Stomach (tissue), 19 donors: ENCODE measurements at places on chromosomes 13 and 19. TPM values are rescaled to one million over a fixed set of nuclear protein-coding genes. Genes with fewer than 3 reads are reported as not detected.

The KIR3DL2 gene
- not detected for total RNA-seq

DNA sequence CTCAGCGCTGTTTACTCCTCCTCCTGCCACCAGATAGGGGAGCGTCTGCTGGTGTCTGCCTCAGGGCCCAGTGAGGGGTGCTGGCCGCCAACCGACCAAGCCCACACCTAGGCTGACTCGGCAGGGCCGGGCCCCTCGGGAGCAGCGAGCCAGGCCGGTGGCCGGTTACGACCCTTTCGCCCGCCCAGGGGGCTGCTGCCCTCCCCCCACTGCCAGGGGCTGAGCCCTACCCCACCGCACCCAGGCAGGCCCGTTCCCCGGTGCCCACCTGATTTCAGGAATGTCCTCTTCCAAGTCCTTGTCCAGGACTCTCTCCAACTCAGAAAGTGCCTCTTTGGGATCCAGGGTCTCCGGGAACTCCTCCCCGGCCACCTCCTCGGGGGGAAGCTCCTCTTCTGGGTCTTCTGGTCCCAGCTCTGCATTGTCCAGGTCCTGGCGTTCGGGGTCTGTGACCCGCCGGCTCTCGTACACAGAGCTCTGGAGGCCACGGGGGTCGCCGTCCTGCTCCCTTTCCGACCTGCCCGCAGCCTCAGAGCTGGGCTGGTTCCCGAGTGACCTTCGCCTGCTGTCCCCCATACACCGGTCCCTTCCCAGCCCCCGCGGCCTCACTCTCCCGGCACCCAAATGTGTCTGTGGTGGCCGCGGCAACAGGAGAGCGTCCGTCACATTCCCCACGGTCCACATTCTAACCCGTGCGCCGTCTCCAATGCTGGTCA lies 31.0 kb upstream of the MIER2 start:
- no peaks in the 10 kb centered on the region for H3K36me3 ChIP-seq
- H3K4me1 ChIP-seq: peaks cover 5% of the 10 kb centered on the region
- H3K4me3 ChIP-seq: no peak overlapping the region
- DNase-seq: no peak

DNA sequence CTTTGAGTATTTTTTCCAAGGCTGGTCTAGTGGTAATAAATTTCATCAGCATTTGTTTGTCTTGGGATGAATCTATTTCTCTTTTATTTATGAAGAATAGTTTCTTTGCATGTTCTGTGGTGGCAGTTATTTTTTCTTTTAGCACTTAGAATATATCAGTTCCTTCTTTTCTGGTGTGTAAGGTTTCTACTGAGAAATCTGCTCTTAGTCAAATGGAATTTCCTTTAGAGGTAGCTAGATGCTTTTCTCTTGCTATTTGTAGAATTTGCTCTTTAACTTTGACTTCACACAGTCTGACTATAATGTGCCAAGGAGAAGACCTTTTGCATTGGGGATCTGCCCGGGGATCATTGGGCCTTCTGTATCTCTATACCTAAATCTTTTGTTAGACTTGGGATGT lies 4.1 kb upstream of the SIGLEC6 start:
- no peak overlapping the region for H3K4me3 ChIP-seq
- H3K27me3 ChIP-seq: peaks cover 54% of the 10 kb centered on the region
- no peak overlapping the region for H3K27ac ChIP-seq
- no peaks in the 10 kb centered on the region for H3K36me3 ChIP-seq
- DNase-seq: no peak

DNA sequence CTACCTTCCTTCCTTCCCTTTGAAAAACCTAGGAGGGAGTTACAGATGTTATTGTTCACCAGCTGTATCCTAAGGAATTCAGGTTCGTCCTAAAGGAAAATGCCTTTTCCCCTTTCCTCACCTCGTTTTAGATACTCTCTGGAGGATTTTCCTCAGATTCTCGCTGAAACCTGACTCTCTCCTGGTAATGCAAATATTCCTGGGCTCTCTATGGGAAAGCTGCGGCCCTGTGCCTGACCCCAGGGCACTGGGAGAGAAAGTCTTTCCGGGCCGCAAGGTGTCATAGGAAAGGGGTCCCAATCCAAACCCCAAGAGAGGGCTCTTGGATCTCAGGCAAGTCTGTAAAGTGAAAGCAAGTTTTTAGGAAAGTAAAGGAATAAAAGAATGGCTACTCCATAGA lies 13.1 kb upstream of the OR1M1 start:
- peaks cover 23% of the 10 kb centered on the region for H3K4me1 ChIP-seq
- H3K36me3 ChIP-seq: no peaks in the 10 kb centered on the region
- no peak overlapping the region for H3K4me3 ChIP-seq

DNA sequence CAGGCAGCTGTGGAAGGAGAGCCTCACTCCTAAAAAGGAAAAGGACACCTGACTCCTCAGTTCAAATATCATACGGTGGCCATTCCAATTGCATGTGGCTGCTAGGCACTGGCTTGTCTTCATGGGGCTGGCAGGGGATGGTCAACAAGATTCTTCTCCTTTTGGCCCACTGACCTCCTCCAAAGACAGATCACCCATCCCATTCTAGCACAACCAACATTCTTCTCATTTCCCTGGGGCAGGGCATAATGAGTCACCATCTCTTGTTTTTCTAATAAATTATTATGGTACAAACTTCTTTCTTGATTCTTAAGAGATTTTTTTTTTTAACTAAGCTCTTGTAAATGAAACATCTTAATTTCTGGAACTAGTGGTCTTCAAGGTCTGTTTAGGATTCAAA lies 136.7 kb upstream of the NBEA start:
- DNase-seq: no peak
- no peak overlapping the region for H3K4me3 ChIP-seq
- no peaks in the 10 kb centered on the region for H3K27me3 ChIP-seq
- no peaks in the 10 kb centered on the region for H3K4me1 ChIP-seq

DNA sequence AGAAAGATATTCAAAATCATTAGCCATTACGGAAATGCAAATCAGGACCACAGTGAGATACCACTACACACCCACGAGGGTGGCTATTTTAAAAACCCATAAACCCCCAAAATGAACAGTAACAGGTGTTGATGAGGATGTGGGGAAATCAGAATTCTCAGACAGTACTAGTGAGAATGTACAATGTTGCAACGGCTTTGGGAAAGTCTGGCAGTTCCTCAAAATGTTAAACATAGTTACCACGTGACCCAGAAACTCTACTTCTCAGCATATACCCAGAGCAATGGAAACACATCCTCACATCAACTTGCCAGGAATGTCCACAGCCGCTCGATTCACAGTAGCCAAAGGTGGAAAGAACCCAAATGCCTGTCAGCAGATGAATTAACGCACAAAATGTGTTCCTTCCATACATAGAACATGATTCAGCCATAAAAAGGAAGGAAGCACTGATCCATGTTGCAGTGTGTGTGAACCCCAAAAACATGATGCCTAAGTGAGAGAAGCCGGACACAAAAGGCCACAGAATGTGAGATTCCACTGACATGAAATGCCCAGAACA lies 7.0 kb downstream of the PLVAP start:
- no peaks in the 10 kb centered on the region for H3K36me3 ChIP-seq
- H3K4me1 ChIP-seq: no peaks in the 10 kb centered on the region
- no peak overlapping the region for H3K4me3 ChIP-seq
- H3K27me3 ChIP-seq: peaks cover 20% of the 10 kb centered on the region
- no peak overlapping the region for H3K27ac ChIP-seq

DNA sequence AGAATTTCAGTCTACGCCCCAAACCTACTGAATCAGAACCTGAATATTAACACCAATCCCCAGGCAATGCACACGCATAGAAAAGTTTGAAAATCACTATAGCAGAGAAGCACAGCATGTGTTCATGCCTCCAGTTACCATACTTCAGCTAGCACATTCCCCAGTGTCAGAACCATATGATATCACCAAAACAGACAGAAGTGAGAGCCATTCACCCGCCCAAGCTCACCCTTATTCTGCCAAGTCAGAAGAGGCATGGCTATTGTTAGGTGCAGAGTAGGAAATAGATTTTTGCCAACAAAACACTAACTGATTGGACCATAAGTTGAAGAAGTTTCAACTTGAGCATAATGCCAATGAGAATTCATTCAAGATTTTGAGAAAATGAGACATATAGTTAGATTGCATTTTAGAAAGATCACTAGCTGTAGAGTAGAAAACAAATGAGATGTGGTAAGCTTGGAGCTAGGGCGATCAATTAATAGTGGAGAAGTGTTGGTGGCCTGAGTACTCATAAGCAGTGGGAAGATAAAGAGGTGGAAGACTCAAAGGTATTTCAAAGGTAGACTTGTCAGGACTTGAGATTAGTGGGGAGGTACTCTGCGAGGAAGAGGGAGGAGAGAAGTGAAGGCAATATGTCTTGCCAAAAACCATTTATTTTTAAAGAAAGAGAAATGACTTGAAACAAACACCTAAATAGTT lies 492.4 kb downstream of the SUCLA2 start:
- H3K4me1 ChIP-seq: no peaks in the 10 kb centered on the region
- H3K36me3 ChIP-seq: no peaks in the 10 kb centered on the region
- H3K4me3 ChIP-seq: no peak overlapping the region
- no peak overlapping the region for H3K27ac ChIP-seq
- H3K27me3 ChIP-seq: no peaks in the 10 kb centered on the region

- H3K4me1 ChIP-seq: peaks cover 4% of the 10 kb centered on the region
- DNase-seq: no peak
- no peaks in the 10 kb centered on the region for H3K27me3 ChIP-seq
- no peak overlapping the region for H3K4me3 ChIP-seq
- no peak overlapping the region for H3K27ac ChIP-seq
These were observed 11.5 kb downstream of the UBXN6 start for GRCh38 chr19:4445963-4446703.

GRCh38 chr19:28396287-28396831 lies 816.6 kb downstream of the UQCRFS1 start:
- H3K27me3 ChIP-seq: no peaks in the 10 kb centered on the region
- no peaks in the 10 kb centered on the region for H3K36me3 ChIP-seq

DNA sequence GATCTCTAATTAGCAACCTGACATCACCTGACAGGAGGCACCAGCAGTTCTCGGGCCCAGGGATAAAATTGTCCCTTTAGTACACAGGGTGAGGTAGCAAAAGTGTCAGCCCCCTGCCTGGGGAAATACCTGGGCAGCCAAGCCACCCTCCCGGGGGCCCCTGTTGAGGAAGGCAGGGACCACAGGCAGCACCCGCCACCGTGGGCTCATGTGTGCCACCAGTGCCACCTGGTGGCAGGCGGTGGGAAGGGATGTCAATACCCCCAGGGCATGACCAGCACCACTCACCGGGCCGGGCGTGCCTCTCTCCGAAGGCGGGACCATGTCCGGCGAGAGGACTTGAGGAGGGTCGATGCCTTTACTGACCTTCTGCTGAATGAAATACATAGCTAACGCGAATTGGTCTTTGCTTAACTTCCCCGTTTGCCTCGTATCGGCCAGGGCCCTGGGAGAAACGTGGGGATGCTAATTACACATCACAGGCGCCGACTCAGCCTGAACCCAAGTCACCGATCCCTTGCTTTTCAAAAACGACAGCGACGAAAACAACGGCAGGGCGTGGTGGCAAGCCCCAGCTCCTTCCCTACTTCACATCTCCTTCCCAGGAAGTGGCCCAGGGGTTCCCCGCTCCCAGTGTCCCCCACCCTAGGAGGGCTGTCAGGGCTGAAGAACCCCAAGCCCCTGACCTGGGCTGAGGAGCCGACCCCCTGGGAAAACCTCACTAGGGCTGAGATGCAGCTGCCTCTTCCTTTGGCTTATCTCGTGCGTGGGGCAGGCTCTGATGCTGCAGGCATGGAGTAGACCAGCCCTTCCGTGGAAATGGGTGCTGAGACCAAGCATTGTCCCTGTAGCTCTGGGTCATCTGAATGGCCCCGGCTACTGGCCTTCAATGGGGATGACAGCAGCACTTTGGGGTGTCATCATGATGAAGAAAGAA lies 53.8 kb downstream of the EPS15L1 start:
- H3K4me1 ChIP-seq: no peaks in the 10 kb centered on the region
- peaks cover 97% of the 10 kb centered on the region for H3K36me3 ChIP-seq
- H3K4me3 ChIP-seq: no peak overlapping the region
- H3K27me3 ChIP-seq: no peaks in the 10 kb centered on the region

- H3K27me3 ChIP-seq: no peaks in the 10 kb centered on the region
- H3K36me3 ChIP-seq: peaks cover 84% of the 10 kb centered on the region
- peak; percentile 77 for DNase-seq
- peaks cover 5% of the 10 kb centered on the region for H3K4me1 ChIP-seq
- no peak overlapping the region for H3K27ac ChIP-seq
These were observed 24.3 kb upstream of the MYDGF start for GRCh38 chr19:4694211-4694987.

GRCh38 chr19:53537521-53538377 lies at the start of gene ZNF331:
Gene ZNF331 (plus strand): TSS chr19:53538145. CDS start chr19:53569377, 31,232 bp downstream.
- no peaks in the 10 kb centered on the region for H3K4me1 ChIP-seq
- H3K36me3 ChIP-seq: peaks cover 10% of the 10 kb centered on the region
- H3K27me3 ChIP-seq: no peaks in the 10 kb centered on the region
- peak within 1 kb of the TSS; percentile 77 for H3K27ac ChIP-seq
- peak within 1 kb of the TSS; percentile 61 for H3K4me3 ChIP-seq
- peak; percentile 94 for DNase-seq
